LoVo (cell line): ENCODE measurements at places on chromosomes 2 and 18.

GRCh38 chr2:226079671-226080181, 680.2 kb downstream of the NYAP2 start:
- DNase-seq, result peak; percentile 30

DNA sequence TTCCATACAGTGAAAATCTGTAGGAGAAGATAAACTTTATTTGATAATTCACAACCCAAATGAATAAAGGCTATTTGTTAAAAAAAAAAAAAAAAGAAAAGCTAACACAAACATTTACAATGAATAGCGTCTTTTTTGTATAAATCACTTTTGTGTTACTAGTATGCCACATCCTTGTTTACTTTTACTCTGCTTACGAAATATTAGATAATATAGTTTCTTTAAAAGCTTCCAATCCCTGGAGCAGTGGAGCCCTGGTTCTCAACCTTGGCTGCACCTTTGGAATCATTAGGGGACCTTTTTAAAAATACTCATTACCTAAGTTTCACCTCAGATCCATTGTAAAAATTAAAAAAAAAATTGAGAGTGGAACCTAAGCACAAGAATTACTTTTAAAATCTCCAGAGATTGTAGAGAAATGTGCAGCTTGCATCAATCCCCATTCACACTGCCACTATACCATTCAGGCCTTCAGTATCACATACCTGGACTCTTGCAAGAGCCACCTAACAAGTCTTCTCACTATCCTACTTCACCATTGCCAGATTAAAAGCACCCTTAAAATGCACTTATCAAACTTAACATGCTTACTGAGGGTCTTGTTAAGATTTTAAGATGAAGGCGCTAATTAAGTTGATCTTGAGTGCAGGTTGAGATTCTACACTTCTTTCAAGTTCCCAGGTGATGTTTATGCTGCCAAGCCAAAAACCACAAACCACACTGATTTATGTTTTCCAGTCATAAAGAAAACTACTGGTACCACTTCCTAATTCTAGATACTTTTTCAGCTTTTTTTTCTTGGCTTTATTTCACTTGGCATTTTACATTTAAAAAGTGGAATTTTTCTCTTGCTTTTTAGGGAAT, 59.7 kb upstream of the ZC3H15 start:
- DNase-seq, result peak; percentile 8

GRCh38 chr2:239308661-239309397, 92.0 kb downstream of the HDAC4 start:
- DNase-seq, result no peak

DNA sequence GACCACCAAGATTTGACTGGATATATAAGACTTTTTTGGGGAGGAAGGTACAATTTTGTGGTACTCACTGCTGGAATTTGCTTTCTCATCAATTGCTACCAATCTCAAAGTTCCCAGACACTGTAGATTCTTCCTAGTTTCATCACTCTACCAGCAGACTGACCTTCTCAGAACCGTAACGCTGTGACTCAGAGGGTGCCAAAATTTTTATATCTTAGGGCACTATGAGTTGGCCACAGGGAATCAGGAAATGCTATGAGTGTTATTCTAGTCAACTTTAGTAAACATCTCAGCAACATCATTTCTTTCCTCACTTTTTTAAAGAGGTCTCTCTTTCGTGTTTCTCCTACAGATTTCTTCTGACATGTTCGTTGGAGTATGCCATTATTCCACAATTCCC, 499.0 kb downstream of the TMX3 start:
- DNase-seq, result no peak

DNA sequence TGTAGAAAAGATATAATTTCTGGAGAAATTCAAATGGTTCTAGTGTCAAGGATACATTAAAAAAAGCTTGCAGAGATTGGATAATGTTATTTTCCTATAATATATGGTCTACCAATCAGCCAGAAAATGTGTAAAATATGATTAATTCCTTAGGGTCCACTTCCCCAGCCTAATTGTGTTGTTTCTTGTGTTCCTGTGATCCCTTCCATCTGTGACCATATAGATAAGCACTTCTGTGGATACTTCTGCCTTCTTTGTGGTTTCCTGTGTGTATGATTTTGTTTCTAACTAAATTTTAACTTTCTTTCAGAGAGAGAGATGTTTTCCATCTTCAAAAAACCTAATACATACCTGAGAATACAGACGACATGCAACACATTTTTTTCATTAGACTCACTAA, 367.1 kb upstream of the PIK3C3 start:
- no peak for DNase-seq

DNA sequence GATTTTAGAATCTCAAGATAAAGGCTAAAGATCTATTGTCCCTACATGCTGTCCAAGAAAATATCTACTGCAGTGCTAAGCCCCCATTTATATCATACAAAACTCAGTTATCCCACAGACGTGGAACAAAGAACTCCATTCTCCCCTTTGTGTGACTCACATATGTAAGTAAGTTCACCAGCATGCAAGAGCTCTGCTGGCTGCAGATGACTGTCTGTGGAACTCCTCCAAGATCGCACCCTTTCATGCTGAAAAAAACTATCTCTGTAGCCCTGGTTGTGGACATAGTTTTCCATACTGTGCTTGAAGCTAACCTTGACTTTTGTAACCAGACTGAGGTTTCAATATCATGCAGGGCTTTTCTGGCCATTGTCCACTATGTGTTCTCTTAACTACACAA, 207.1 kb downstream of the ZNF521 start:
- no peak for DNase-seq

DNA sequence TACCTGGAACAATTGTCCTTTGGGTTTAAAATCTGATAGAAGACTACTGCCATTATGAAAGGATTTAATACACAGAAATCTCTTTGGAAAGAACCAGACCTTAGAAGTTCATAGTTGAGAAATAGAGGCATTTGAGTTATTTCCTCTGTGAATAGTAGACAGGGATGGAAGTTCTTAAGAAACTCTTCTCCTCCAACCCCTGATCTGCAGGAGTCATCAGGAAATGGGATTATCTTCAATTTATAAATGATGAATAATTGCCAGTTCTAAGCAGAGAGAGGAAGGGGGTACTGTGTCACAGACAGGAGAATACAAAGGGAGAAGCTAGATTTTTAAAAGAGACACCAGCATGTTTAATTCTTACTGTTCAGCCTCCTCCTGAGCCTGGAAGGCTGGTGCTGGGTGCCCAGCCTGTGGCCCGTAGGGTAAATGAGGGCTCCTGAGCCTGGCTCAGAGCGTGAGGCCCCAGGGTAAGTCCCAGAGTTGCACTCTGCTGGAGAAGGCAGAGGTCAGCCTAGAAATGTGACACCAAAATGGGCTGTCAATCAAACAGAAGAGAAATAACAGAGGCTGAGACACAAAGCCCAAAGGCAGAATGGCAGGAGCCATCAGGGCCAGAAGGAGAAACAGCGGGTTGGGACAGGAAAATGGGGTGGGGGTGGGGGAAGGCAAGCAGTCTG, 58.2 kb upstream of the PKDCC start:
- no peak for DNase-seq

DNA sequence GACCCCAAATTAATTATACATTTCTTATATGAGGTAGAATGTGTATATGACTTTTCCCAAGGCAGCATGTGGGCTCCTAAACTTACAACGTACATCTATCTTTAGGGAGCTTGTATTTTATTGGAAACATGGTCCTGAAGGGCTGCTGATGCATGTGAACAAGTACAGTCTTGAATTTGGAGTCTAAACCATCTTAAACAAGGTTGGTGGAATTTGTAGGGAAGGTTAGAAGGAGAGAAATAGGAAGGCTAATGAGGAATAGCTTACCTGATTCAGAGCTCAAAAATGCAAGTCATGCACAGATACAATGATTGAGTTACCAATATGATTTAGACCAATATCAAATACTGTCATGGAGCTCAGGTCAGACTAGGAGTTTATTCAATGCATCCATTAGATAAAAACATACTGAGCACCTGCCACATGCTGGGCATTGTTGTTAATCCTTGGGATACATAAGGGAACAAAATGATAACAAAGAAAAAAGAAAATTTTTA, 458.6 kb upstream of the ETAA1 start:
- DNase-seq, result no peak

DNA sequence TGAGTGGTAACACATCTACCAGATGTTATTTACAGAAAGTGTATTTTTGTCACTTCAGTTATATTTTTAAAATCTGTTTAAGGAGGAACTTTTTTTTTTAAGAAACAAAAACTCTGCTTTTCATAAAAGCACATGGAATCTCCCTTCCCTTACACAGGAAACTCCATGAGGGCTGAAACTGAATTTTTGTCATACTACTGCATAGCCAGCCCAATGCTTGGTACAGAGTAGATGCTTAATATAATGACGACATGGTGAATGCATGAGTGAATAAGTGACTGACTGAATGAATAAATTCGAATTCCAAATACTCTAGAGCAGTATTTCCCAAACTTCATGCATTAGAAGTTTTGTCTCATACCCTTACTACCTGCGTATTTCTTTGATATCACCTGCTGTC, 86.5 kb downstream of the ROCK2 start:
- no peak for DNase-seq

DNA sequence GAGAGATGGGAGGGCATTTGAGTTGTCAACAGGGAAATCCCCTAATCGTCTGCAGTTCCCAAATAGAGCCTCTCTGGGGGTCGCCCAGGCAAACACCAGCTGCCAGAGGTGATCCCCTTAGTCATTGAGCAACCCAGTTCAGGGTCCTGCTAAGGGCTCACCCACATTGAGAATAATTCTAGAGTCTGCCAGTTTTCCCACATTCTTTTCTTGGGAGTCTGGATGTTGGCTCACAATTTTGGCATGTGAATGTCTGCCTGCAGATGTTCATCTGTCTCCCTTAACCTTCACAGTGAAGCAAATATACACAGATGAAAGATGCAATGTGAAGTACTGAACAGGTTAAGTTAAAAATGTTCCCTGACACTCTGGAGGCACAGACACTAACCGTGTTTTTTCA, 11.4 kb upstream of the SMIM21 start:
- DNase-seq, result no peak

DNA sequence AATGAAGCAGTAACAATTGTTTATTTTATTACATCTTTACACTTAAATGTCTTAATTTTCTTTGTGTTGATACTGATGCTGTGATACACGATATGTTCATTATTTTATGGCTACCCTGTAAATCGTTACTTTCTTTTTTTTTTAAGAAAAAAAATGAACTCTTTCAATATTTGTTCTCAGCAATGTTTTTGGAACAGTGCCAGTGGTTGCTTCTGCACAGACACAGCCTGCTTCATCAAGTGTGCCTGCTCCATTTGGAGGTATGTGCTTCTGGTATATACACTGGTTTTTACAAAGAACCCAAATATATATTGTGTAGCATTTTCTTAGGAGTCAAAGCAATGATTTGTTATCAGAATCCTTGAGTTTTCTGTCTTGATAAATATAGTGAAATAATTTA, 62.2 kb upstream of the SCYGR2 start:
- DNase-seq, result no peak

- DNase-seq, result no peak
Observed at GRCh38 chr2:128215897-128216642, 102.6 kb downstream of the HS6ST1 start.

DNA sequence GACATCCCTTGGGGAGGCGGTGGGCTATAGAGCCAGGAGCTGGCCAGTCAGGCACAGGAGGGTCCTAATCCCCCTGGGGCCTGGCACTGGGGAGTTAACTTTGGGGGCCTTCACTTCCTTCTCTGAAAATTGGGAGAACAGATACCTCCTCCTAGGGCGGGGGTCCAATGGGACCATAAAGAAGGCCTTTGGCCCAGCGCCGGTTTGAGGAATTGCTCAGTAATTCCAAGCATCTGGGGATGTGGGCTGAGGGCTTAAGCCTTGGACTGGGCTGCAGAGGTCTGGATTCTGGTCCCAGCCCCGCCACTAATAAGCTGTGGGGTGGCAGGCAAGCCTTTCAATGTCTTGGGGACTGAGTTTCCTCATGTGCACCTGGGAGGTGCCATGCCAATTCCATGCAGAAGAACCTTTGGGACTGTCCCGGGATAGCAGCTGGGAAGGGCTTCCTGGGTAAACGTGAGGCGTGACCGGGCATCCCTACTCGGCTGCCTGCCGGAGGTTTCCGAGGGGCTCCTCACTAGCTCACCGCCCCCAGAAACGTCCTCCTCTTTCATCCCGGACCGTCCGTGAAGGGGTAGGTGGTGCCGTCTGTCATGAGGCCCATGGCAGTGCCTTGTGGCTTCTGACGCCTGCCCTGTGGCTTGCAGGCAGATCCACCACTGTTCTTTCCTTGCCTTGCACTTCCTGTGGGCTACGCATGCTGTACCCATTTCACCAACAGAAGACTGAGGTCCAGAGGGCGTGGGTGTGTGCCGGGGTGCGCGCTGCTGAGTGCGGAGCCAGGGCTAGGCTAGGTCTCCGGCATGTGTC, 67.4 kb upstream of the HPCAL1 start:
- DNase-seq, result no peak

- DNase-seq, result peak; percentile 55
Observed at GRCh38 chr2:177147093-177147694, 65.4 kb upstream of the HNRNPA3 start.

GRCh38 chr18:41745166-41746049, 209.6 kb upstream of the PIK3C3 start:
- DNase-seq, result peak; percentile 32

DNA sequence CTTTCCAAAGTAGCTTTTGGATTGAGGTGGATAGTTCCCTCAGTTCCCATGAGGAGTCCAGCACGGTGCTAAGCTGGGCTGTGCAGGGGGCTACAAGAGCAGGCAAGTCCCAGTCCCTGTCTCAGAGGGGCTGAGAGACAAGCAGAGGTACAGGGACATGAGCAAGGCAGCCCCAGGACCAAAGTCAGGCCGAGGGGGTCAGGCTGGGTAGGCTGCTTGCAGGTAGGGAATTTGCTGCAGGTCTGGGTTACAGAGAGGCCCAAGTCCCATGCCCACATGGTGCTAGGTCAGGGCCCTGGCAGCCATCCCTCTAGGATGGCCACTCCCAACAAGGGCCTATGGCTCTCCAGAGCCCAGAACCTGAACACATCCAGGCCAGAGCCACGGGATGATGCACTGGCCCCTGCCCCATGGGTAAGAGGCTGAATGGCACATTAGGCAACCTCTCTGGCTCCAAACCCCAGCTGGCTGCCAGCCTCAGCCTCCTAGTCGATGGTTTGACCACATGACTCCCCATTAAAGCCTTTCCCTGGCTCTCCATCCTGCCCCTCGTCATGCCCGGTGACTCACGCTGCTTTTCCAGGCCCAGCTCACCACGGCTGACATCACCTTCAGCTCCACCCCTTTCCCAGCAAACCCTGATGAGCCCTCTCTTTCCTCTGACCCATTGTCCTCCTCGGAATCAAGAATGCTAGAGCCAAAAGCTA, 83.7 kb downstream of the SDC1 start:
- peak; percentile 47 for DNase-seq

DNA sequence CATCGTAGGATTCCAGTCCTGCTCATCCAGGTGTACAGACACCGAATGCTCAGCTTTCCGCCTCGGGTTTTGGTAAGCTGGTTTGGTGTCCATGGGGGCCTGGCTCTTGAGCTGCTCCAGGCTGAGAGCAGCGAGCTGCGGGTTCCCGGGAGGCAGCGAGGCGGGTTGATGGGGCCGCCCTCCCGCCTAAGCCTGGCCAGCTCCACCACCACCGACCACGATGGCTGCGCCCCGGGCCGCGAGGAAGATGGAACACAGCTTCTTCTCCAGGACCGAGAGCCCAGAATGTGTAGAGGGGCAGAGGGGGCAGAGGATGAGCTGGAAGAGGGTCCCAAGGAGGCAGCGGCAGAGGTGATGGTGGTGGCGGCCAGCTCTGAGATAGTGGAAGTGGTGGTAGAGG, 64.1 kb downstream of the AKAIN1 start:
- no peak for DNase-seq

GRCh38 chr2:24878341-24878740, 41.7 kb downstream of the ADCY3 start:
- DNase-seq, result no peak

GRCh38 chr2:96524482-96525210, 11.9 kb upstream of the ARID5A start:
- DNase-seq, result no peak
